Activated CD4-positive, alpha-beta T cell treated with anti-CD3 and anti-CD28 coated beads for 1 hour (primary cell): ENCODE measurements at places on chromosomes 16 and 17.

- no peak for DNase-seq
Measured at GRCh38 chr16:30381291-30382041, 895 bp downstream of the SEPTIN1 start.

GRCh38 chr17:19646788-19647696 lies 1.5 kb upstream of the ALDH3A2 start:
- no peak for DNase-seq

GRCh38 chr16:53821487-53821886 lies 117.5 kb downstream of the FTO start:
- DNase-seq = no peak

GRCh38 chr17:75604034-75604695 lies 16.6 kb downstream of the MYO15B start:
- DNase-seq = no peak

- DNase-seq = no peak
Measured at GRCh38 chr17:66964930-66965800, 658 bp downstream of the CACNG4 start.

DNA sequence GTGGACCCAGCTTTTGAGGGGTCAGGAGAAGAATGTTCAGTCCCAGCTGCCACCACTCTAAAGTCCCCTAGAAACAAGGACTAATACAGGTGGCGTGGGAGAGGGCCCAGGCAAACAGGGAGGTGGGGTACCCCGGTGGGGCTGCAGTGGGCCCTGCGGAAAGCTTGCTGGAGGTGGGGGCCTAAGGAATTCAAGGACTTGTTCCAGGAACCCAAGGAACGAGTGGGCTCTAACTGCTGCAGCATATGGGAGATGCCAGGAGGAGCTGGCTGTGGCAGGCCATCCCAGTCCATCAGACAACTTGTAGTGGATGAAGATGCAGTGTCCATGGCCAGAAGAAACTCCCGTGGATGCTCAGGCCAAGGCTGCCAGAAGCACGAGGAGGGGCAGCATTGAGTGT lies 10.6 kb downstream of the SNX20 start:
- DNase-seq = no peak

GRCh38 chr16:47888142-47888541 lies 267.7 kb downstream of the ABCC12 start:
- DNase-seq = no peak

- DNase-seq = no peak
Measured at GRCh38 chr17:43353393-43353792, 45.4 kb upstream of the ARL4D start.

DNA sequence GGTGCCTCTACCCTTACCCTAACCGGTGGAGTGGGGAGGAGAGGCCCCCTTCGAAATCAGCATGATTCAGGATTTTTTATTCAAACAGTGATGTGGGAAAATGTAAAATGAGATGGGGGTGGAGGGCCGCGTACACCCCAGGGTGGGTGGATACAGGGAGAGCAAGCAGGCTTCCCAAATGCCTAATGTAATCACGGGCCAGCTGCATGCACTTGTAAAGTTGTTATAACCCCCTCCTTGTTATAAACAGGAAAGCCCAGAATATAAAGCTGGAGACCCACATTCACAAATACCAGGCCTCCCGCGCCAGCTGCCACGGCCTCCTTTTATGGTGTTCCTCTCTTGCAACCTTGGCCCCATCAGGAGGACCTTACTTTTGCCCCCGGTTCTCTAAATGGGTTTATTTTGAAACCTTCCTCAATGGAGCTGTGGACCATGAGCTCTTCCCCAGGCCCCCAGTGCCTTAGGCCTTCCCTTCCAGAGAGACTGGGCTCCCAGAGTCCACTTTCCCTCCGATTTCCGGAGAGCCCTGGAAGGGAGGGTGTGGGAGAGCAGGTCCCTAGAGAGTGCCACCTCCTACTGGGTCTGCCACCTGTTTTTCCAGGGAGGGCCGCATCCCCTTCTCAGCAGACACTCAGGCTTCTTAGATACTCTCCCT lies 906 bp upstream of the FOXL1 start:
- no peak for DNase-seq
